ENCODE measurements at places on chromosomes 3 and 15. TPM values are rescaled to one million over a fixed set of nuclear protein-coding genes. Genes with fewer than 3 reads are reported as not detected.

DNA sequence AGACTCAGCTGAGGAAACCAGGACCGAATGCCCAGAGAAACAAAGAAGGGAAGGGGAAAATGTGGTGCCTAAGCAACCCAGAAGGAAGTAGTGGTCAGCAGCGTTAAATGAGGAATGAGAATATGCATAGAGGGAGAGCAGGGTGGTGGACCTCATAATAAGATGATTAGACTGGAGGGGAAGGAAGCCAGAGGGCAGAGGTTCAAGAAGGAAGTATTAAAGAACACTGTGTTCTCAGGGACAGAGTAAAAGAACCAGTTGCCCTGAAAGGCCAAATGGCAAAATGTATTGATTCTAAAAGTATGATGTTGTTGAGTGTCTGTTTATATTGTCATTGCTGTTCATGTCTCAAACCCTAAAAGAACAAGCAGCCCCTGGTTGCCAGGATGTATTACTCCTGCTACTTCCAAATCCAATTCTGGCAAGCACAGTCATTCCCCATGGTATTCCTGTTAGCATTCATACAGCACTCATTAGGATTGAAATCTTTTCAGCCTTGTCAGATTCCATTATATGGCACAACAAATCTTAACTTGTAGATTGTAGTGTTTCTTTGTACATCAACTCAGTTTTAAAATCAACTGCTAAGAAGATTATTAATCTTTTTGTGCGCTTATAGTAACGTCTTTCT is 23.4 kb downstream of the P2RY1 start:
- DNase-seq = no peak

DNA sequence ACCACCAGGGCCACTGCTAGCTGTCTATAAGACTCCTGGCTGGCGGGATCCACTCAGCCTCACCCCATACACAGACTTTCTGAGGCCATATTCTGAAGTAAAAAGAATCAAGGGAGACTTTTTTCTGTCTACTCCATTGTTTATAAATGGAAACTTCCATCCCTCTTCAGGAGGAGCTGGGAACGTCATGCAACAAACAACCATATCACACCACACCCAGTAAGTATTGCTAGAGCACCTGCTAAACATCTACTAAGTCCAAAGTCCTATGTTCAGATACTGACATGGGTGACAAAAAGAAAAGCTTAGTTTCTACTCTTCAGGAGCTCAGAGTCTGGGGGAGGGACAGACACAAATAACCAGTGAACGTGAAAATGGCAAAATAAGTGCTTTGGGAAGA is 324.8 kb upstream of the ONECUT1 start:
- no peak for DNase-seq

DNA sequence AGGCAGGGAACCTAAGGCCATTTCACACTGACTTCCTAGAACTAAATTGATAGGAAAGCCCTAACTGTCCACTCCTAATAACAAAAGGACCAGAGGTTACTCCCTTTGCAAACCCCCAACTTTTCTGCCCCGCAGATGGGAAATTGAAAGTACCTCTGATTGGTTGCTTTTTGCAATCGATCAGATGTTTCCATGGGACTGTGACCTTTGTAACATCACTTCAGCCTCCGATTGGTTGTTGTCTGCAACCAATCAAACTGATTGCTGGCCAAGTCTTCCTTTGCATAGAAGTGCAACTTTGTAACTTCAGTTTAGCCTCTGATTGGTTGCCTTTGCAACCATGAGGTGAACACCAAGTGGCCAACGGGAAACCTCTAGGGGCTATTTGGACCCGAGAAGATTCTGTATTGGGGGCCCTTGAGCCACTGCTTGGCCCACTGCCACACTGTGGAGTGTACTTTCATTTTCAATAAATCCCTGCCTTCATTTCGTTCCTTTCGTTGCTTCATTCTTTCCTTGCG is 11.3 kb upstream of the KNL1 start:
- peak; percentile 93 for DNase-seq

- no peak for DNase-seq
These were observed 16.9 kb downstream of the DUSP7 start for GRCh38 chr3:52039426-52039825.

DNA sequence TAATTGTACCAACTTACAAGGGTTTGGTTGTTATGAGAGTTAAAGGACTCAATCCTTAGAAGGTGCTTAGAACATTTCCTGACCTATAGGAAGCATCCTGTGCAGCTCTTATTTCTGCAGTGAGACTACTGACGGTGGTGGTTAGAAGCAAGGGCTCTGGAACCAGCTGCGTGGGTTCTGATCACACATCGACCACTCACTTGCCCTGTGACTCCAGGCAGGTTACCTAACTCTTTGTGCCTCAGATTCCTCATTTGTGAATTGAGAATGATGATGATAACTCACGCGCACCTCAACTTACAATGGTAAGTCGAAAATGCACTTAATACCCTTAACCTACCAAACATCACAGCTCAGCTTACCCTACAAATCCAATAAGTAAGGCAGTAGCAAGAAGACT is 80.7 kb upstream of the SPATA12 start:
- DNase-seq = no peak

GRCh38 chr3:195403841-195404408 is 38.9 kb downstream of the ACAP2 start:
- no peak for DNase-seq

GRCh38 chr3:146585156-146585555 is 20.0 kb downstream of the PLSCR5 start:
- no peak for DNase-seq

GRCh38 chr3:157607826-157608405 is 104.7 kb upstream of the VEPH1 start:
- DNase-seq = no peak

GRCh38 chr15:69760258-69760845 is 307.7 kb downstream of the RPLP1 start:
- peak; percentile 6 for DNase-seq

GRCh38 chr3:35659768-35660167 is 20.4 kb downstream of the ARPP21 start:
- DNase-seq = peak; percentile 5

DNA sequence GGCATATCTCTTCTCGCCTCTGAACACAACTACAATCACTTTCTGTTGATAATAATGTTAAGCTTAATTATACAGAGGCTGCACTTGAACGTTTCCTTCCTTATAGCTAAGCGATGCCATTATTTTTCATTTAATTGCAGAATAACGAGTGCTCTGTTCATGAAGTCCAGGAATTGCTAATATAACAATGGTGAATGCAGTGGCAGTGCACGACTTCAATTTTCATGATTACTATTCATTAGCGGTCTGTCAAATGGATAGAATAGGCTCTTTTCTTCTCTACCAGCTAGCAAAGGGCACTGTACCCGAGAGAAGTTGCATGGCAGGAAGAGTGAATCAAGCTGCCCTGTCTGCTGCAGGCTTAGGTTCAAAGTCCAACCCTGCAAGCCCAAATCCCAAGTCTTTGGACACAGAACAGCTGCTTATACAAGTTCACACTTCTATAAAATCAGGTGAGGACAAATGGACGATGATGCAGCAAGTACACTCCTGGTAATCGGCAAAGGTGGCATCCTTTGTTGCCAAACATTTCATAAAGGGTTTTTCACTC is 75.6 kb downstream of the PDZRN3 start:
- no peak for DNase-seq

- no peak for DNase-seq
These were observed at the start of gene IGSF10 for GRCh38 chr3:151460774-151461450. IGSF10 (minus strand) TSS chr3:151461061; CDS start chr3:151458709, 2,352 bp downstream.

Gene ITIH1
- total RNA-seq = not detected

DNA sequence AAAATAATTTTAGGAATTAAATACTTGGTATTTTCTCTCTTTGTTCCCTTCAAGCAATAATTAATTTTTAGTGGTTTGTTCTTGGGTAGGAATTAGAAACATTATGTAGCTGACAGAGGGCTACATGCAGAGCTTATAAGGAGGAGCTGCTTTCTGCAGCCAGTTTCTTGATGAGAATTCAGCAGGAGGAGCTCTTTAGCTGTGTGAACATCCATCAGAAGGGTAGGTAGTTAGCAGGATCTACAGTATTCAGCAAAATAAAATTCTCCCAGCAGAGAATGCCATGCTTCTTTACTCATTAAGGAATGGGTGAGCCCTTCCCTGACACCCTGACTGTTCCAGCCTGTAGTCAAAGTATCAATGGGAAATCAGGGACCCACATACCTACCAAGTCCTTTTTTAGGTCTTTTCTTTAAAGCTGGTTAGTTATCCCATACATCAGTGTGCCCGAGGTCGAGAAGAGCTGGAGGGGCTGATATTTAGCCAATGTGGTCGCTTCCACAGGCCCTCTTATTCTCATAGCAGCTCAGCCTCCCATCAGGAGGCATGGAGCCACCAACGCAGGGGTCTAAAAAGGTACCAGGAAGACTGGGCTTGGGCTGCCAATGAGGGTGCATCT is 54.0 kb downstream of the KCNAB1 start:
- peak; percentile 45 for DNase-seq

Gene SPATA16
- total RNA-seq = not detected

DNA sequence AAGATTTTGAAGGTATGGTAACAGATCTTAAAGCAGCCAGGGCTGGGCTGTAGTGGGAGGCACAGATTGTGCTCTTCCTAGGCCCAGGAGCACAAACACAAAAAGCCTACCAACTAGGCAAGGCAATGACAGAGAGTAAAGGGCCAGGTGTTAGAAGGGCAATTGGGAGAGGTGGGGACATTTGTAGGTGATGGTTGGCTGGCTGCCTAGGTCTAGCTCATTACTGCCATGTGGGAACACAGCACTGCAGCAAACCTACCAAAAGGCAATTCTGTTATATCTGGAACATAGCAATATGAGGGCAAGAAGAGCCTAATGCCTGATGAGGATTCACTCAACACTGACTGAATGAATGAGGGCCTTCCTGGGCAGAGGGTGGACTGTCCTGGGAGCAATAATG is 30.4 kb downstream of the ARHGEF3 start:
- no peak for DNase-seq

- DNase-seq = no peak
These were observed 3.4 kb downstream of the UROC1 start for GRCh38 chr3:126514161-126514560.

Gene CLEC3B
- not detected for total RNA-seq

DNA sequence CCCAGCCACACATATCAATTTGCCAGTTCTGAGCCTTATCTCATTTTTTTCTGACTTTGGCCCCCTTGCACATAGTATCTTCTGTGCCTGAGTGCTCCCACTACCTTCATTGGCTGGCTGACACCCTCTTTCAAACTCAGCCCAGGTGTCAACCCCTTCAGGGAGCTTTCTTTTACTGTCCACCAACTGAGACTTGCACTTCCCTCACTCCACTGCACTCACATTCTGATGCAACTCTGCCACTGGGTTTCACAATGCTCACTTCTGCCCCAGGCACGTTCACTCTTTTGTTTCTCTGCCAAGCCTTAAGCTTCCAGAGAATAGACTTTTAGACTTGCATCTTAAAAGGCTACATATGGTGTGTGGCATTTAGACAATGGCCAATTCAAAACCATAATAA is 101.5 kb upstream of the CBLB start:
- DNase-seq = no peak

Data from A172 (cell line).